Right ventricle myocardium inferior (tissue), 1 donor: ENCODE measurements at places on chromosomes 3 and 15.
A peak's percentile ranks its signal among the peaks of the same experiment; 100 is the strongest.

DNA sequence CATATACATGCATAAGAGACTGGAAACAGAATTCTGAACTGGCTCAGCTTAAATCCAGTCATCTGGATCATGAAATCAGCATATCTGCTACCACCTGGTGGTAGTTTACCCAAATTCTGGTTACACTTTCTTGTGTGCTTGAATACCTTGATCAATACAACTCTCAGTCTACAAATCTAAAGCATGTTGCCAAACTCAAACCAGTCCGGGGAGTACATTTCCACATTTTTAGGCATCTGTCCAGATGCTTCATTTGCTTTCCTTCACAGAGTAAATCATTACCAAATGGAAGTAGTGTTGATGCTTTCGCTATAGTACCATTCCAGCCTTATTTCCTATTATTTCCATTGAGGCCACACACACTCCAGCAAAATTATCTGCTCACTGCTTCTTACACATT is 126.4 kb downstream of the P2RY1 start:
- DNase-seq, result no peak

- no peak for DNase-seq
Observed at GRCh38 chr3:89682556-89682955, 575.1 kb downstream of the EPHA3 start.

GRCh38 chr3:132029182-132029902 is 5.5 kb downstream of the CPNE4 start:
- peak; percentile 86 for DNase-seq

GRCh38 chr3:156586905-156587759 is 32.2 kb upstream of the SSR3 start:
- no peak for DNase-seq

GRCh38 chr3:117719316-117719926 is 1009.8 kb downstream of the TUSC7 start:
- DNase-seq, result no peak

DNA sequence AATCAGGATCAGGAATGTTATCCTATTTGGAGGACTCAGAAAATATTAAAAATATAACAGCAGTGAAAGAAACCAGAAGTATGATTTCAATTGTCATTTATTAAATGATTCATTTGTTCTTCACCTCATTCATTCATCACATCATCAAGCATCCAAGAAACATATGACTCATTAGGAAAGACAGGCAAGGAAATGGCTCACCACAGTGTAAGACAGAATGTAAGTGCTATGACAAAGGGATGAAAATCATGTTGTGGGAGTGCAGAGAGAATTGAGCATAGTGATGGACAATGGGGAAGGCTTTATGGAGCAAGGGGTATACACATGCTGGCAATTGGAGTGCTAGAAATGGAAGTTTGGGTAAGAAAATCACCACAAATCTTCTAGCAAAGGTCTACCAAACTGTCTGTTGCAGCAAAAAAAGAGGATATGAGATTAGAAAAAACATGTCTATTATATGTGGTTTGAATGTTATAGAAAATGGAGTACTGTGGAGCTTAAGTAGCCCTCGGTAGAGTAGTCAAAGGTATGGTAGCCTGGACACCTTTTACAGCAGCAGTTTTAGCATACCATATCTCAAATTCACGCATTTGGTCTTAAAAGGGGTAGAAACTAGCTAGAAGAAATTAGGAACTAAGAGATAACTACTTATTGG is 111.1 kb upstream of the GPR149 start:
- no peak for DNase-seq

DNA sequence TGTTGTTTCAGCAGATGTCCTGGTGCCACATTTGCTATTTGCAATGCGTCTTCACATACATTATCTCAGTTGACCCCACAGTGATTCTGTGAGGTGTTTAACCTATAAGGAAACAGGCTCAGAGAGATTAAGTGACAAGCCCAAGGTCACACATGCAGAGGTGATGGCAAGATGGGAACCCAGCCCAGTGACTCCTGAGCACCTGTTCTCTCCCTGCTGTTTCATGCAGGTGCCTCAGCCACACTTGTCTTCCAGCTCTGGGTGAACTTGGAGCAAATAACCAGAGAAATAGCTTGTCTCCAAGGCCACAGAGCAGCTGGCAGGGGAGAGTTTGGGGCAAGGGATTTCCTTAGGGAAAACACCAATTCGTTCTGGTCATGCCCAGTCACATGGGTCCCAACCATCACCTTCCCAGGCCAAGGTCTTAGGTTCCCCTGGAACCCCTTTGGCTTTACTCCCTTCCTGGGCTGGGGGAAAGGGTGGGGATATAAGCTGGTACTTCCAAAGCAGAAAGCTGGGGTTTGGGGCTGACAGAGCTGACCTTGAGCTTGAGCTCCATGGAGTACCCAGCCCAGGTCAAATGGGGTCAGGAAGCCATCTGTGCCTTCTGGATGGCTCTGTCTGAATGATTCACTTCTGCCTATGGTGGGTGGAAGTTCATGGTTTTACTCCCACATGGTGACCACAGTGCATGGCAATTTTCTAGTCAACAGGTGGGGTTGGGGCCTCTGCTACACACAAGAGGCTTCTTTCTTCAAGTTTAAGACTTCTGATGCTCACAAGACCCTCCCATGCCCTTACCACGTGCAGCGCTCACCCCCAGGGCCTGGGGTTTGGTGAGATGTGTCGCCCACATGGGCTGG is 22.4 kb downstream of the LIPC start:
- DNase-seq, result no peak

GRCh38 chr3:18982920-18983319 is 165.4 kb upstream of the KCNH8 start:
- DNase-seq, result no peak

- DNase-seq, result no peak
Observed at GRCh38 chr3:164417955-164418354, 660.3 kb downstream of the SI start.

GRCh38 chr15:95470997-95471689 is 859.4 kb upstream of the NR2F2 start:
- no peak for DNase-seq

GRCh38 chr3:44252332-44252959 is 10.8 kb downstream of the TOPAZ1 start:
- DNase-seq, result no peak

GRCh38 chr15:66233487-66234415 is 19.8 kb downstream of the MEGF11 start:
- no peak for DNase-seq
